ENCODE measurements at places on chromosomes 11 and 22. TPM values are rescaled to one million over a fixed set of nuclear protein-coding genes. Genes with fewer than 3 reads are reported as not detected.
A peak's percentile ranks its signal among the peaks of the same experiment; 100 is the strongest.

- H3K27me3 ChIP-seq: no peaks in the 10 kb centered on the region
- H3K4me3 ChIP-seq: no peak overlapping the region
- no peak for DNase-seq
- H3K27ac ChIP-seq: no peak overlapping the region
Measured at GRCh38 chr22:22883090-22883727, 4.4 kb upstream of the IGLL5 start.

GPR83 gene
- total RNA-seq: 9.4 TPM

GRCh38 chr11:72730737-72731136 lies 21.5 kb downstream of the ARAP1 start:
- no peaks in the 10 kb centered on the region for H3K27me3 ChIP-seq
- no peak overlapping the region for H3K4me3 ChIP-seq
- no peak for DNase-seq
- peaks cover 34% of the 10 kb centered on the region for H3K4me1 ChIP-seq

DNA sequence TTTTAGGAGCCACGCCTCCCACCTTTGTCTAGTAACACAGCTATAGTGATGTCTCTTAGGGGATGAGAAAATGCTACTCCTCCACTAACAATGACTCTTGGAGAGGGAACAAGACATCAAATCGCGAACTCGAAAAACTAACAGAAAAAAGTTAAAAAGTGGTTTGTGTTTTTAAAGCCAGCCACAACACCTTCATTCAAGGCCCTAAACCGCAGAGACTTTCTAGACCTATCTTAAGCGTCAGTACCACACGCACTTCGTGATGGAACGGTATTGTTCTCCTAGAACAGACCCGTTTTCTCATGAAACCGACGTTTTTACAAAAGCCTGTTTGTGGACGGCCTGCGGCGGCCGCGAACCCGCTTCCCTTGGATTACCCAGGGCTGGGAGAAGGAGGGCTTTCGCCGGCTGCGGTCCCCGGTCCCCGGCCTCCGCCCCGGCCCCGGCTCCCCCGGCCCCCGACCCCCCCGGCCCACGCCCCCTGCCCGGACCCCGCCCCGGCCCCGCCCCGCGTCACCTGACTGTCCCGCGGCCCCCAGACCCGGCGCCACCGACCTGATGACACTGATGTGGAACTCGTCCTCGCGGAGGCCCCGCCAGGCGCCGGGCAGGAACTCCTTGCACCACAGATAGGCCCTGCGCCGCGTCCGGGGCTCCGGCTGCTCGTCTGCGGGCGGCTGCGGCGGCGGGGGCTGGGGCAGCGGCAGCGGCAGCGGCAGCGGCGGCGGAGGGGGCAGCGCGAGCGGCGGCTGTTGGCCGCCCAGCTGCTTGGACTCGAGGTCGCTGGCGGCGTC lies 718 bp downstream of the CHKA start:
- DNase-seq: peak; percentile 73
- H3K27ac ChIP-seq: peak overlapping the region; percentile 84
- peaks cover 50% of the 10 kb centered on the region for H3K4me1 ChIP-seq
- no peaks in the 10 kb centered on the region for H3K36me3 ChIP-seq
- H3K4me3 ChIP-seq: no peak overlapping the region

DNA sequence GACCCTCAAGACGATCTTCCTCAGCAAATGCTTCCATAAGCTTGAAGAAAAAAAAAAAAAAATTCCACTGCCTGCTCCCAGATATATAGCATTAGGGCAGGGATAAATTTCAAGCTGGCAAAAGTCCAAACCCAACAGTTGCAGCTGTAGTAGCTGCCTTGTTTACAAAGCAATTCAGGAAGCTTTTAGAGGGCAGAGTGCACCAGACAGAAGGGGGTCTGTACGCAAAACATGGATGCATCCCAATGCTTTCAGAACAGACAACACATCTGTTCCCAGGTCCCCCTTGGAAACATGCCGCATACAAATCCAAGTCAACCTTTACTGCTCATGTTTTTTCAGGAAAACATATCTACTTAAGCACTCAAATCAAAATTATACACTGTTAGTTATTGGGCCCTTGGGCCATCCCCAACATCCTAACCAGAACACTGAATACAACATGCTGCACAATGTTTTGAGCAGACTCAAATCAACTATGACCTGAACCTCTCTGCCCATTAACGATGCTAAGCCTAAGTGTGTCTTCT lies 94.5 kb downstream of the CADM1 start:
- no peaks in the 10 kb centered on the region for H3K27me3 ChIP-seq
- peak; percentile 3 for DNase-seq
- peak overlapping the region; percentile 18 for H3K27ac ChIP-seq
- no peak overlapping the region for H3K4me3 ChIP-seq
- H3K4me1 ChIP-seq: peaks cover 44% of the 10 kb centered on the region
- no peaks in the 10 kb centered on the region for H3K36me3 ChIP-seq

DNA sequence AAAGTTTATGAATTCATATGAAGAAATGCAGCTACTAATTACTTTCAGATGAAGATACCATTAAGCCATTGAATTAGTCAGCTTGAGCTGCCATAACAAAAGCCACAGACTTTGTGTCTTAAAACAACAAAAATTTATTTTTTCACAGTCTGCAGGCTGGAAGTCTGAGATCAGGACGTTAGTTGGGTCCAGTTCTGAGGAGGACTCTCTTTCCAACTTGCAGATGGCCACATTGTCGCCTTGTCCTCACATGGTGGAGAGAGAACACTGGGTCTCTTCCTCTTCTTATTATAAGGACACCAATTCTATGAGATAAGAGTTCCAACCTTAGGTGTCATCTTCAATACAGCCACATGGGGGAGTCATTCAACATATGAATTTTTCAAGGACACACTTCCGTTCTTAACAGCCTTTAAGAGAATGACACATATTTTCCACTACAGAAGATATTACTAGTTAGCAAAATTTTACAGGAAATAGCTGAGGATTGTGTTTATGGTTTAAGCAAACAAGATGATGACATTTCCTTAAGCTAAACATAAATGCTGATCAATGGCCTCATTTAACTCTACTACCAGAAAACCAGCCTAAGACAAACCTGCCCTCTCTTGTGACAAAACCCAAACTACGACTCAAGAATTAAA lies 56.0 kb downstream of the DCUN1D5 start:
- H3K4me1 ChIP-seq: no peaks in the 10 kb centered on the region
- H3K4me3 ChIP-seq: no peak overlapping the region
- no peak for DNase-seq
- H3K36me3 ChIP-seq: no peaks in the 10 kb centered on the region
- H3K27me3 ChIP-seq: no peaks in the 10 kb centered on the region

GRCh38 chr22:39658367-39658766 lies 87.8 kb downstream of the CACNA1I start:
- DNase-seq: no peak
- no peaks in the 10 kb centered on the region for H3K36me3 ChIP-seq
- H3K27ac ChIP-seq: no peak overlapping the region
- H3K27me3 ChIP-seq: peaks cover 5% of the 10 kb centered on the region
- H3K4me1 ChIP-seq: no peaks in the 10 kb centered on the region

DNA sequence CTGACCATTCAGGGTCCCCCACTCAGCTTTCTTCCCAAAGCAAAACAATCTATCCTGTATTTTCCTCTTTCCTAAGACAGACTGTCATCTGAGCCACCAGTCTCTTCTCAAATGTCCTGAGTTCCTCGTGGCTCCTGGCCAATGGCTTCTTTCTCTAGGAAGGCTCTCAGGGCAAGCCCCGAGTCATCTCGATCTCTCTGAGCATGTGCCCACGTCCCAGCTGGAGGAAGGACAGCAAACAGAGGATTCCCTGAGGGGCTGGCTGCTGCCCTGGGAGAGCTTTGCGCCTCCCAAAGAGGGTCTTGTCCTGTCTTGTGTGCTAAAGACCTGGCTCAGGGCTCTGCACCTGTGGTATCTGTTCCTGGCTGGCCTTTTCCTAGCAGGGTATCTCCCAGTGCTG lies 8.3 kb downstream of the SLC37A2 start:
- DNase-seq: no peak
- no peaks in the 10 kb centered on the region for H3K27me3 ChIP-seq
- H3K4me1 ChIP-seq: no peaks in the 10 kb centered on the region
- H3K36me3 ChIP-seq: no peaks in the 10 kb centered on the region

KRTAP5-3 gene
- not detected for total RNA-seq

DNA sequence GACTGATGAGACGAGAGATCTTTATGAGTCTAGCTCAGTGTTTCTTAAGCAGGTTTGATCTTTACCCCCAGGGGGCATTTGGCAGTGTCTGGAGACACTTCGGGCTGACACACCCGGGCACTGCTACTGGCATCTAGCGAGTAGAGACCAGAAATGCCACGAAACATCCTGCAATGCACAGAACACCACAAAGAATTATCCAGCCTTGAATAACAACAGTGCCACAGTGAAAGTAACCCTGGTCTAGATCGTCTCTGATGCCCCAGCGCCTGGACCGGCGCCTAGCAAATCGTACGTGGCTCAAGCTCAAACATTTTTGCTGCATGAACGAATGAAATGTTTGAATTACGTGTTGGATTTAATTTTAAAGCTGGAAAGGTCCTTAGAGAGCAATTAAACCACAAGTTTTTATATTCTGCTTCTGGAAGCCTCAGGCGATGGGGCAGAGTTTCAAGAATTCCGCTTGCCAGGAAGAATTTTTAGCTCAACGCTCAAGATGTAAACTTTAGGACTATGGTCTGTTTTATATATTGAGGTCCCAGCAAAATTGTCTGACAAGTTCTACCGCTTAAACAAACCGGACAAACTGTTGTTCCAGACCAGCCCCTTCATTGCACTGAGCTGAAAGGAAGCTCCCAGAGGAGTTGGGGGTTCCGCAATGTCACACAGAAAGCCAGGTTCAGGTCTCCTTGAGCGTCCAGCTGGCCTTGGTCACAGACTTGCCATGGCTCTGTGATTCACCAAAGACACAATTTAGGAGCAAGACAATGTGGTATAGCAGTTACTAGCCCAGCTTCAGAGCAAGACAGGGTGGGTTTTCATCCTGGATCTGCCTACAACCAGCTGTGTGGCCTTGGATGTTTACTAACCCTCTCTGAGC lies 44.2 kb upstream of the SMTN start:
- no peak overlapping the region for H3K4me3 ChIP-seq
- no peak for DNase-seq
- H3K4me1 ChIP-seq: no peaks in the 10 kb centered on the region
- H3K27me3 ChIP-seq: no peaks in the 10 kb centered on the region
- no peak overlapping the region for H3K27ac ChIP-seq
- no peaks in the 10 kb centered on the region for H3K36me3 ChIP-seq

DNA sequence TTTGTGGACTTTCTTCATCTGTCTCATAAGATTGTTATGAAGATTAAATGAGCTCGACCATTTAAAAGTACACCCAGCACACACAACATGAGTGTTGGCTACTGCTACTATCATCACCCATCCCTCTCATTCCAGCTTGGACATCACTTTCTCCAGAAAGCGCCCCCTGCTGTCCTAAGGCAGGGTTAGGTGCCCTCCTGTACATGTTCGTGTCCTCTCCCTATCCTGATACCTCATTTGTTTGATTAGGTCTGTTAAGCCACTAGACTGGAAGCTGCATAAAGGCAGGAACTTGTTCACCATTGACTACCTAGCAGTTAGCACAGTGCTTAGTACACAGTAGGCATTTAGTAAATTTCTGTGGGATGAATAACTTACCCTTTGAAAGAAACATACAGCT lies 85.5 kb downstream of the ENTHD1 start:
- no peaks in the 10 kb centered on the region for H3K36me3 ChIP-seq
- no peaks in the 10 kb centered on the region for H3K4me1 ChIP-seq
- H3K27ac ChIP-seq: no peak overlapping the region
- no peak for DNase-seq

RFPL3 gene
- total RNA-seq: not detected

GRCh38 chr11:79226126-79226525 lies 214.7 kb downstream of the TENM4 start:
- H3K27ac ChIP-seq: peak overlapping the region; percentile 91
- peak; percentile 66 for DNase-seq
- H3K36me3 ChIP-seq: no peaks in the 10 kb centered on the region
- peaks cover 37% of the 10 kb centered on the region for H3K4me1 ChIP-seq
- no peak overlapping the region for H3K4me3 ChIP-seq

- H3K27ac ChIP-seq: no peak overlapping the region
- no peaks in the 10 kb centered on the region for H3K27me3 ChIP-seq
- DNase-seq: no peak
- no peaks in the 10 kb centered on the region for H3K36me3 ChIP-seq
Measured at GRCh38 chr11:1854949-1855885, 2.3 kb downstream of the LSP1 start.

- no peak overlapping the region for H3K27ac ChIP-seq
- H3K27me3 ChIP-seq: no peaks in the 10 kb centered on the region
- no peak overlapping the region for H3K4me3 ChIP-seq
- no peaks in the 10 kb centered on the region for H3K4me1 ChIP-seq
Measured at GRCh38 chr22:47552024-47552423, 789.6 kb downstream of the TBC1D22A start.

ADM gene
- total RNA-seq: 69.1 TPM

GRCh38 chr11:66835768-66836405 lies 7.4 kb upstream of the RCE1 start:
- DNase-seq: no peak
- no peaks in the 10 kb centered on the region for H3K36me3 ChIP-seq
- H3K4me3 ChIP-seq: no peak overlapping the region
- no peaks in the 10 kb centered on the region for H3K27me3 ChIP-seq
- H3K4me1 ChIP-seq: no peaks in the 10 kb centered on the region

DNA sequence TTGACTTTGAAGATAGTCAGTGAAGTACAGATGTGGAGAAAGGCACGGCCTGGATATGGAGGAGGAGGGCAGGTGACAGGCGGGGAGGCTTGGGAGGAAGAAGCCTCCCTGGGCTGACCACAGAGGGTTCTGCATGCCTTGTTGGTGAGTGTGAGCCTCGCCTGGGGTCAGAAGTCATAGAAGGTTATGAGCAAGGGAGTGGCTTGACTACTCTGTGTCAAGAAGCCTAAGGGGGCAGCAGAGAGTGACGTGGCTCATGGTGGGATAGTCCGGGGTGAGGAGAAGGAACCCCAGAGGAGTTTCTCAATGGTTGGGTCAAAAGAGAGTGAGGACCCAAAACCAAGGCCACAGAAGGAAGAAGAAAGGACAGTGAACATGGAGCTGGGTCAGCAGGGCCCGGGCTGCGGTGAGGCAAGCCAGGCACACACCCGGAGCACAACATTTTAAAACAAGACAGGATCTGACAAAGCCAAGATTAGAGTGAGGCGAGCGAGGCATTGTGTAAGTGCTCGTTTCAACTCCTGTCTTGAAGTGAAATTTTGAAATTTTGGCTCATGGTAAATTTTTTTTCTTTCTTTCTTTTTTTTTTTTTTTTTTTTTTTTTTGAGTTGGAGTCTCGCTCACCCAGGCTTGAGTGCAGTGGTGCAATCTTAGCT lies 31.9 kb downstream of the PDGFB start:
- no peaks in the 10 kb centered on the region for H3K36me3 ChIP-seq
- no peak overlapping the region for H3K27ac ChIP-seq
- DNase-seq: no peak
- no peaks in the 10 kb centered on the region for H3K27me3 ChIP-seq

- no peaks in the 10 kb centered on the region for H3K36me3 ChIP-seq
- no peak for DNase-seq
- H3K27me3 ChIP-seq: no peaks in the 10 kb centered on the region
- no peak overlapping the region for H3K27ac ChIP-seq
- no peaks in the 10 kb centered on the region for H3K4me1 ChIP-seq
Measured at GRCh38 chr11:27477243-27477642, 4.7 kb upstream of the LGR4 start.
